ENCODE measurements at places on chromosomes 3 and 15. TPM values are rescaled to one million over a fixed set of nuclear protein-coding genes. Genes with fewer than 3 reads are reported as not detected.

The C3orf52 gene
- 14.6 TPM for total RNA-seq

The TEX55 gene
- total RNA-seq = not detected

The PCLAF gene
- 21.2 TPM for total RNA-seq

The TTC23 gene
- total RNA-seq = 46.3 TPM

The IL17RE gene
- 9.1 TPM for total RNA-seq

- H3K27ac ChIP-seq = peak overlapping the region; percentile 95
- H3K36me3 ChIP-seq = no peaks in the 10 kb centered on the region
- H3K27me3 ChIP-seq = no peaks in the 10 kb centered on the region
- DNase-seq = no peak
- no peak overlapping the region for H3K4me3 ChIP-seq
- peaks cover 32% of the 10 kb centered on the region for H3K4me1 ChIP-seq
Observed at GRCh38 chr3:25433868-25434267, 5.8 kb downstream of the RARB start.

GRCh38 chr3:118544458-118544857 is 490.2 kb downstream of the IGSF11 start:
- peak; percentile 15 for DNase-seq
- H3K36me3 ChIP-seq = no peaks in the 10 kb centered on the region
- H3K4me3 ChIP-seq = no peak overlapping the region
- H3K27me3 ChIP-seq = no peaks in the 10 kb centered on the region

- no peaks in the 10 kb centered on the region for H3K4me1 ChIP-seq
- no peak for DNase-seq
- H3K27me3 ChIP-seq = no peaks in the 10 kb centered on the region
- H3K4me3 ChIP-seq = no peak overlapping the region
Observed at GRCh38 chr3:17901893-17902292, 159.5 kb upstream of the TBC1D5 start.

DNA sequence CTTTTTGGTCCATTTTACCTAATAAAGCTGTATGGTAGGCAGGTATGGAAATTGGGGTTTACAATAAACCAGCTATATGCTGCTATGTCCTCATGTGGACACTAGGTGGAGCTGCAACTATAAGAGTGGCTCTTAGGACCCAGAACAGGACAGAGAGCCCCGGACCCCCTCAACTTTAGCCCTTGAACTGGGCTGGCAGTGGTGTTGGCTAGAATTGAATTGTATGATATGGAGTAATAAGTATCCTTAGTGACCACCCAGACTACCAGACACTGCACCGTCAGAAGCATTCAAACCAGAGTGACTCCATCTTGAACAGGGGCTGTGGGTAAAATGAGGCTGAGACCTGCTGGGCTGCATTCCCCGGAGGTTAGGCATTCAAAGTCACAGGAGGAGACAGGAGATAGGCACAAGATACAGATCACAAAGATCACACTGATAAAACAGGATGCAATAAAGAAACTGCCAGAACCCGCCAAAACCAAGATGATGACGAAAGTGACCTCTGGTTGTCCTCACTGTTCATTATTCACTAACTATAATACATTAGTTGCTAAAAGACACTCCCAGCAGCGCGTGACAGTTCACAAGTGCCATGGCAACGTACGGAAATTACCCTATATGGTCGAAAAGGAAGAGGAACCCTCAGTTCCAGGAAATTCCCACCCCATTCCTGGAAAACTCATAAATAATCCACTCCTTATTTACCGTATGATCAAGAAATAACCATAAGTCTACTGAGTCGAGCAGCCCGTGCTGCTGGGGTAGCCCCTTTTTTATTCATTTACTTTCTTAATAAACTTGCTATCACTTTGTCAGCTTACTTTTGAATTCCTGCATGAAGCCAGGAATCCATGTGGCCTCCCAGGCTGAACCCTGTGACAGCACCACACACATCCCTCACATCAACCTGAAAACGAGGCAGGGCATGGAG is 68.7 kb upstream of the BLM start:
- H3K36me3 ChIP-seq = no peaks in the 10 kb centered on the region
- no peaks in the 10 kb centered on the region for H3K27me3 ChIP-seq
- no peaks in the 10 kb centered on the region for H3K4me1 ChIP-seq

GRCh38 chr3:32564195-32564594 is 6.5 kb downstream of the DYNC1LI1 start:
- H3K36me3 ChIP-seq = no peaks in the 10 kb centered on the region
- no peak overlapping the region for H3K27ac ChIP-seq
- peaks cover 8% of the 10 kb centered on the region for H3K4me1 ChIP-seq
- DNase-seq = no peak
- H3K27me3 ChIP-seq = no peaks in the 10 kb centered on the region

- no peak for DNase-seq
- no peaks in the 10 kb centered on the region for H3K36me3 ChIP-seq
- no peak overlapping the region for H3K4me3 ChIP-seq
- H3K4me1 ChIP-seq = no peaks in the 10 kb centered on the region
- H3K27me3 ChIP-seq = no peaks in the 10 kb centered on the region
Observed at GRCh38 chr3:33047842-33048834, 48.8 kb downstream of the GLB1 start.
